Endothelial cell of umbilical vein (primary cell): ENCODE measurements at places on chromosomes 2 and 18. TPM values are rescaled to one million over a fixed set of nuclear protein-coding genes. Genes with fewer than 3 reads are reported as not detected.

Gene KDSR
- total RNA-seq = 40.6 and 43.1 TPM in 2 replicates

DNA sequence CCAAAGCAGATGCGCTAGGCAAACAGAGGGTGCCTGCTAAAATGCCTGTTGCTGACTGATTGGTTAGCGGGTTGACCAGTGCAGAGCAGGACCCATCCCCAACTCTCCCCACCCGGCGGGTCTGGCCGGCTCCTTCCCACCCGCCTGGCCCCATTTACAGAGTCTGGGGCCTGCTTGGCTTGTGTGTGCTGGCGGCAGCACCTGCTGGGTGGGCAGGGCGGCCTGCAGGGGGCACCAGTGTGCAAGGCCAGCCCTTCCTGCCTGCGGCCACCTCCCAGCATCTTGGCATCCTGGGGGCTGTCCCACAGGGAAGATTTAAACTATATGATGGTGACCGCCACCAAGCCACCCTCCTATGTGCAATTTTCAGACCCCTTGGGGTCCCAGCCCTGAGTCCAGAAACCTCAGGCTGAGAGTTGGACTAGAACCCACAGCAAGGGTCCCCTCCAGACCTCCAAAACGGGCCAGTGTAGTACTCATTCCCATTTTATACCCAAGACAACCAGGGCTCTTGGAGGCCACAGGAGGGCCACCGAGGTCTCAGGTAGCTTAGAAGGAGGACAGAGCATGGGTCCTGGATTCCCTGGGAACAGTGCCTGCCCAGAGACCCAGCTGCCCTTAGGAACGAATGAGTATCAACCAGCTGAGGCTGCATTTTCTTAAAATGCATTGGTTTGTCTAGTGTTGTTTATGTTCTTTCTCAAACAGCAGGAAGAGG lies 173.6 kb downstream of the SMAD7 start:
- H3K27me3 ChIP-seq = no peaks in the 10 kb centered on the region
- no peaks in the 10 kb centered on the region for H3K36me3 ChIP-seq
- peaks cover 22% of the 10 kb centered on the region for H3K4me1 ChIP-seq
- no peak overlapping the region for H3K27ac ChIP-seq

- no peak for DNase-seq
- H3K4me1 ChIP-seq = no peaks in the 10 kb centered on the region
- H3K36me3 ChIP-seq = no peaks in the 10 kb centered on the region
- H3K27ac ChIP-seq = no peak overlapping the region
Observed at GRCh38 chr2:191441496-191442214, 196.5 kb downstream of the MYO1B start.

GRCh38 chr2:42921721-42922120 lies 129.3 kb upstream of the HAAO start:
- no peaks in the 10 kb centered on the region for H3K36me3 ChIP-seq
- H3K27me3 ChIP-seq = no peaks in the 10 kb centered on the region
- no peak overlapping the region for H3K4me3 ChIP-seq
- DNase-seq = no peak
- H3K4me1 ChIP-seq = peaks cover 54% of the 10 kb centered on the region

- H3K36me3 ChIP-seq = no peaks in the 10 kb centered on the region
- H3K4me1 ChIP-seq = peaks cover 6% of the 10 kb centered on the region
- no peak overlapping the region for H3K4me3 ChIP-seq
- DNase-seq = no peak
Observed at GRCh38 chr2:37412231-37412630, 67.8 kb downstream of the QPCT start.
